Stimulated activated naive CD4-positive, alpha-beta T cell (primary cell): ENCODE measurements at places on chromosomes 11 and 22.

DNA sequence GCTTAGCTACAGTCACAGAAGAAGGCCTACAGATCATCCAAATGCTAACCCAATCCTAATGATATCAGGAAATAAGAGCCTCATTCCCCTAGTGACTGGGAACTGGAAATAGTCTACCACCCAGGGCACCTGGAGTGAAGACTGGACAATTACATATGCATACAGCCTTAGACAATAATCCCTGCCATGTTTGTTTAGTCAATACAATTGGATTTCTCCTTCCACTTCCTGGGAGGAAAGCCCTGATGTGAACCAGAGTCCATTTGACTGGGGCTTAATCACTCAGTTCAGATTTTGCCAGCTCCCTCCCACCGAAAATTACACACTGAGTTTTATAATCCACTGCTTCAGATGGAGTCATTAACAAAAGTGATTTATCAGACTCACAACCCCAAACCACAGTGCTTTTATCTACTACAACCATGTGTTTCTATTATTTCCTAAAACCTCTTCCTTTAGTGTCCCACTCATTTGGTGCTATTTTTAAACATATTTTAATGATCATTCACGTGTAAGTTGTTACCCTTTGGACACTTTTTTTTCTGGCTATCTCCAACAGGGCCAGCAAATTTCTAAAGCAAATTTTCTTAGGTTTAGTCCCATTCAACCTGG is 29.9 kb downstream of the CWF19L2 start:
- no peak for DNase-seq

- no peak for DNase-seq
Observed at GRCh38 chr22:49622241-49623105, 205.2 kb downstream of the BRD1 start.

DNA sequence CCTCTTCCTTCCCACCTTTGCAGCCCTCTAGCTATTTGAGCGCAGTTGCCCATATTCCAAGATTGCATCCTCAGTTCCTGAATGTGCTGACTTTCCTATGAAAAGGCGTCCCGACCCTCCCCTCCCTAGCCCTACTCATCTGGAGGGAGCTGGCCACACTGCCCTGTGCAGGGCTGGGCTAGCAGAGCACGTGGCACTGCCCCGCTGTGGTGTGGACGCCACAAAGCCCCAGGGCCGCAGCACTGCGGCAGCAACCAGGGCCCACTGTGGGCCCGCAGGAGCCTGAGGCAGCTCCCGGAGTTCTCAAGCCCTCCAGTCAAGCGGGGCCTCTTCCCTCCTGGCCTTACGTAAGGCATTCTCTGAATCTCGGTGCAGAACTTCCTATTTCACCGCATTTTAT is 27.6 kb downstream of the B3GAT1 start:
- no peak for DNase-seq

DNA sequence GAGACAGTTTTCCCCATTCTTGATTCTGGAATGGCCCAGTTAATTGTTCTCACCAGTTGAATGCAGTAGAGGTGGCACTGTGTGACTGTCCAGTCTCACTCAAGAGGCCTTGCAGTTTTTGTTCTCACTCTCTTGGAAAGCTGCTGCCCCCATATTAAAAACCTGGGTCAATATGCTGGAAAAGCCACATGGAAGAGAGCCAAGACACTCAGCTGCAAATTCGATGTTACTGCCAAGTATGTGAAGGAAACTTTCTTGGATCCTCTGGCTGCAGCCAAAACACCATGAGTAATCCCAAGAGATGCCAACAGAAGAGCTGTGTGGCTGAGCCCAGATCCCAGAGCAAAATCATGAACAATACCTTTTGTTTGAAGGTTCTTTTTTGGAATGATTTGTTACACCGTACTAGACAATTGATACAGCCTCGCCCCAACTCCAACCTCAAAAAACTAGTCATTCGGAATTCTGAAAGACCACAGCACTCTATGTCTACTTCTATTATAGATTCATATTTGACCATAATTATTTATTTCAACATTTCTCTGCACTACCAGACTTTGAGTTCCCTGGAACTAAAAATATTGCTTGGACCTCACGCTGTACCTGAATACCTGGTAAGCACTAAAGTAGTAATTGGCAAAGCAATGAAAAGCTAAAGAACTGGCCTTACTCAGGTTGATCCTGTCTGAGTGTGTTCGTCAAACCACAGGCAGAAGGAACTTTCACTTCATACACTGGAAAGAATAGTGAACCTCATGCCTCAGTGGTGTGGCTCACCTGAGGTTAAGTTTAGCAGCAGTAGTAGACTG is 378.8 kb downstream of the ETS1 start:
- no peak for DNase-seq

GRCh38 chr11:34036456-34036855 is 15.1 kb upstream of the CAPRIN1 start:
- DNase-seq = no peak

- DNase-seq = no peak
Observed at GRCh38 chr11:121437018-121437685, 15.0 kb upstream of the SORL1 start.

DNA sequence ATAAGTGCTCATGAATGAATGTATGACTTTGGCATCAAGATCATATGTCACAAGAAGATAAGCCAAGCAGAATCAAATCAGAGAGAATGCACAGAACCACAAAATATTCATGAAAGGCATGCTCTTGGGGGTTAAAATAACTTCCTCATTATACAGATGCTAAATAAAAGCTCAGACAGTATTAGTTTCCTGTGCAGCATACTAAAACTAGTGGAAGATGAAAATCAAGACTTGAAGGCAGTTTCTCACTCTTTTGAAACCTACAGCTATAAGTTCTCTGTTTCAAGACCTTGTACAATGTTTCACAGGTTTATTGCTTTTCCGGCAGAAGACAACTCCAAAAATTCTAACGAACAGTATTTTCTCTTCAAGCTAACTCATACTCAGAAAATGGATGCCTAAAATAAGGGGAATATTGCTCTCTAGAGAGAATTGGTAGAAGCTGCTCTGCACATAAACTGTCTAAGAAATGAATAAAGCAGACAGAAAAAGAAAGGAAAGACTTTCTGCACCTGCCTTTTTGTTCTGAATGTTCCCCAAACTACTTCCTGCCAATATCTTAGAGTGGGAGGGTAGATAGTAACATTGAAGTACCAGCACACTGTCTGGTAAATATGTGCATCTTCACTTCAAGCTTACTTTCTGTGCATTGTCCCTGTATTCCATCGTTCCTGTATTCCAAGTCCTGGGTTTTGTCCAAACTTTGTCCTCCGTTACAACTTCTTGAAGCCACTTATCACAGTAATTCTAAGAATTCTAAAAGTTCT is 639.4 kb upstream of the FAT3 start:
- DNase-seq = no peak
